CD4-positive, alpha-beta T cell treated with Interferon alpha-2 for 1 hour (primary cell): ENCODE measurements at places on chromosomes 1 and 21.

DNA sequence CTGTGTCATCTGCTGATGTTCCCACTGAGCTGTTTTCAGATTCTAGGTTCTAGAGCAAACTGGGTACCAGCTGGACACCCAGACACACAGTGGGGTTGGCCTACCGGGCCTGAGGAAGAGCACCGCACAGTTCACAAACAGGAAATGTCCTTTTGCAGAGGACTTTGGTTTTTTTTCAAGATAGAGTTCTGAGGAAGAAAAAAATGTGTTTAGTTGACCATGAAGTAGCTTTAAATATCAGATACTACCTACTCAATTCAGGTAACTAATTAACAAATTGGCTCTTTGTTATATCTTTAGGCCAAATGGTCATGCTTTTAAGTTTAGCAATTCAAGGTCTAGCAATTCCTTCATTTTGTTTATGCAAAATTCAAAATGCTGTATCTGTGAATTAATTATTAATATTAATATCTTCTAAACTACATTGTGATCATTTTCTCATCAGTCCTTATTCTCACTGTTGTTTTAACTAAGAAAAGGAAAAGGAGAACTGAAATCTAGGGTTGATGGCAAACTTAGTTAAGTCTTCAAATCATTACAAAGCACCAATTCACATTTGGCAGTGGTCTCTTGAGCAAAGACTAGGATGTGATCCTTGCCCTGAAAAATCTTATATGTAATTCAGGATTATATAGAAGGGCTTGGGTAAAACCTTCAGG lies 17.2 kb upstream of the NCF2 start:
- no peak for DNase-seq

- no peak for DNase-seq
Observed at GRCh38 chr1:30746212-30747032, 11.2 kb downstream of the LAPTM5 start.

- no peak for DNase-seq
Observed at GRCh38 chr1:246587606-246588005, 21.4 kb downstream of the CNST start.

DNA sequence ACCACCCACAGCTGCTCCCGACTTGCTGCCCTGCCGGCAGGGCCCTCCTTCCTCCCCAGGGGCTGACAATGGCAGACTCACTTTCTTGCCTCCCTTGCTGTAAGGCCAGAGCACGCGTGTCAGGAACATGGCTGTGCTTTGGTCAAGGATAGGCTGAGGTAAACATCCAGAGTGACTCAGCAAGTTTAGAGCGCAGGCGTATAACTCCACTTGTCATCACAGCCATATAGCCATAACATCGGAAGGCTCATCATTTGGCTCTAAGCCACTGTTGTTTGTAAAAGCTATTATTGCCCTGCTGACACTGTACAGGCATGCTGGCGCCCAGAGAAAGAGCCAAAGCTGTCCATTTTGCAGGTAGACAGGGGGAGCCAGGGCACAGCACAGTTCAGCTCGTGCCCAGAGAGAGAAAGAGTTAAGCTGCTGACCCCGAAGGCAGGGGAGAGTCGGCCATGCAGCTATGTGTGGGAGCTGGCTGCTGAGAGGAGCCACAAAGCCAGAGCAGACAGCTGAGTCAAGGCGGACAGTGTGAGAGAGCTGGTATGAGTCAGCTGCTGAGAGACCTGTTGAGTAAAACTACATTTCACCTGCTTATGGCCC lies 60.6 kb downstream of the GNG4 start:
- DNase-seq, result no peak

DNA sequence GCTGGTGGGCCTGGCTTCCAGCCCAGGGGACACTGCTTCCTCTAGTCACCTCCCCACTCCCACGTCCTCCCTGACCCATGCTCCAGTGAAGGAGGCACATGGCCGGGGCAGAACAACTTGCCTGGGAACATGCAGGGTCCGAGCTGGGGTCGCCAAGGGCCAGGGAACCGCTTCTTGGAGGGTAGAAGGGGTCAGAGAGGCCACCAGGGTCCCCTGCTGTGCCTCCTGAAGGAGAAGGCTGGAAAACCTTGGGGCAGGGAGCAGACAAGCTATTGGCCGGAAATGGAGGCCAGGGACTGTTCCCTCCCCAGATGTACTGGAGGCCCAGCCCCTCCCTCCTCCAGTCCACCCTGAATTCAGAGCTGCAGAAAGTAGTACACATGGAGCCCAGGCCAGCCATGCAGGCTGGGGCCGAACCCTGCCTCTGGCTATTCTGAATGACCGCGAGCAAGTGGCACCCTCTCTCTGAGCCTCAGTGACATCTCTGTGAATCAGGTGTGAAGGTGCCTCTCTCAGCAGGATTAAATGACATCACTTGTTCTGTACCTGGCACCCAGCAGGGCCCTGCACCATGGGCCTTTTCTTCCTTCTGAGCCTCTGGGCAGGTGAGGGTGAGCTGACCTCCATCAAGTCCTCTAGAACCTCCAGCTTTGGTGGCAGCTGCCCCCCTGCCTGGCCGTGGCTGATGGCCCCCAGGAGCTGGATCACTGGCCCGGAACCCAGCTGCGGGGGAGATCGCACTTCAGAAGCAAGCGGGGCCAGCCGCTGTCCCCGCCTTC lies 15.7 kb downstream of the SPOCD1 start:
- DNase-seq, result no peak

GRCh38 chr1:183185941-183186490 lies at the start of gene LAMC2:
LAMC2 (plus strand) TSS chr1:183186264; CDS start chr1:183186353, 89 bp downstream.
- no peak for DNase-seq

DNA sequence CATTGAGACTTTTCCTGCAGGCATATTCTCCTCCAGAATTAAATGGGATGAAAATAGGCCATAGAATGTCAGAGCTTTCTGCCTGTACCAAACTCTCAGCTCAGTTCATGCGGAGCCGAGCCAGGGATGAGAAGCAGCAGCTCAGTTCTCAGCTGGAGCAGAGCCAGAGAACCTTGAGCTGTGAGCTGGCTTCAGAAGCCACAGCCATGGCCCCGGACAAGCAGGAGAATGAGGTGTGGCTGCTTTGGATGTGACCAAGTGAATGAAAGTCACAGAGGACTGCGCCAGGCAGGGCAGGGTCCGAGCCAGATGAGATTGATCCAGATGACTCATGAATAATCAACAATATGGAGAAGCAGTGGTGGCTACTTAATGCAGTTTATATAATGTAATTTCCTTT lies 633.8 kb downstream of the NCAM2 start:
- no peak for DNase-seq

GRCh38 chr1:78370779-78371482 lies 119.8 kb upstream of the PTGFR start:
- DNase-seq, result no peak

GRCh38 chr1:195294911-195295310 lies 1313.3 kb downstream of the KCNT2 start:
- no peak for DNase-seq

GRCh38 chr1:216049741-216050430 lies 373.4 kb downstream of the USH2A start:
- no peak for DNase-seq

DNA sequence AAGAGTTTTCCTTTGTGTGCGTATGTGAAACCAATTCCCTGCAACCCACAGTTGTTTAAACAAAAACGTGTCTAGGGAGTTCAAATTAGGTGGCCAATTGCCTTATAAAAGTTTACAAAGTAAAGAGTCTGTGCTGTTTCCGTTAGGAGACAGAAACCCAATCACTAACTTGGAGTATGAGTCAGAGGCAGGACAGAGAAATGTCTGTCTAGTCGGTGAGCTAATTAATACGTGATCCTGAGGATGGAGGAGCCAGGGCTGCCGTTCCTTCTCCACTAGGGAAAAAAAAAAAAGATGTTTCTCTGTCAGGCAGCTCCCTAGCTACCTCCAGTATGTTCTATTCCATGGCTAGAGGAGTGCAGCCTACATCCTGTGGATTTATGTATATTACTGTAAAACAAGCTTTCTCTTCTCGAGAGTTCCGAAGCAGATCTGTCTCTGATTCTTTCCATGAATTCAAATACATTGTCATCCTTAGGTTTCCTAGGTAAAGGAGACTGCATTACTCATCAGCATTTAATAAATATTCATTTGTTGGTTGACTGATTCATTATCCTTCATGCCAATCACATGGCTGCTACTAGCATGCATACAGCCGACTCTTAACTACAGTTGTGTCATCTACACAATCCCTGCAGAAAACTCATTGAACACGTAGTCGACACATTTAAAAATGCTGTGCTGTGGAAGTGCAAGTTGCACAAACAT lies 430.6 kb downstream of the KIF26B start:
- no peak for DNase-seq

- peak; percentile 62 for DNase-seq
Observed at GRCh38 chr1:156052862-156053767, 483 bp downstream of the UBQLN4 start.

DNA sequence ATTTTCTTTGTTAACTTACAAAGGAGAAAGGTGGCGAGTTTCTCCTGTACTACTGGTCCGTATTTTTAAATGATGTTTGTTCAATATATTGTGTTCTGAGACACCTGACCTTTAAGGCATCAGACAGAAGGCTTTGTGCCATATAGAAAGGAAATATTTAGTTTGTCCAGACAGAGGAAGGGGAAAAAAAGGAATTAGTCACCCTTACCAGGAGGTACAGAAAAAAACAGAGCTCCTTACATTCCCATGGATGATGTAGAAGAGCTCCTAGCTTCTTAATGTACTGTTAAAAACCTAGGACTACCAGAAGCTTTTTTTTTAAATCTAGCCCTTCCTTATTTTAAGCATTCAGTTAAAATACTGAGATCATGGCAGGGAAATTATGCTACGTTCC lies 12.4 kb upstream of the PODN start:
- DNase-seq, result no peak

GRCh38 chr1:48414264-48414663 lies 57.7 kb downstream of the SPATA6 start:
- DNase-seq, result no peak

DNA sequence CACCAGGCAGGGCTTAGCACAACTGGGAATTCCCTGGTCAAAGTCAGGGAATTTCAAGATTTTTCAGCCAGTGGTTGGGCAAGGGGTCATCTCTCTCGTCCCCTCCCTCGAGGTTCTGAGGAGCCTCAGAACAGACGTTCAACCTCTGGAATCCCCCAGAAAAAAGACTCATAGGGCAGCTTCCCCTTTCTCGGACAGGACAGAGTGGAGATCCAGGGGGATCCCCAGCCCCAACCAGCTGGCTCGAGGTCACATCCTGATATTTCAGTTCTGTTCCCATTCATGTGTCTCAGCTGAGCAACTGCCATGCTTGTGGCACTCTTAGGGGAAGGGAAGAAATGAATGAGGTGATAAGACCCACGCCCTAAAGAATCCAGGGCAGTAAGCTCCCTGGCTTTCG lies 4.9 kb upstream of the LAD1 start:
- no peak for DNase-seq

DNA sequence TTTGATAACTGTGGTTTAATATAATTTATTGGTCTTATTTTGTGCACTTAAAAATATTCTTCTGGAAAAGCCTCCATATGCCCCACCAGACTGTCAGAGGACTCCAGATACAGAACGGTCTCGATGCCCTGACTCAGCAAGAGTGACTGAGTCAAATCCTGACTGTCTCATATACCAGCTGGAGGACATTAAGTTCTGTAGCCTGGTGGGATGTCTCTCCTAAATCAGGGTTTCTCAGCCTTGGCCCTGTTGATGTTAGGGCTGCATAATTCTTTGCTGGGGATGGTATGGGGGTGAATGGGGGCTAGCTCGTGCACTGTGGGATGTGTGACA lies 67.7 kb upstream of the TLR5 start:
- DNase-seq, result no peak

- no peak for DNase-seq
Observed at GRCh38 chr1:225603538-225604354, 49.2 kb downstream of the ENAH start.

DNA sequence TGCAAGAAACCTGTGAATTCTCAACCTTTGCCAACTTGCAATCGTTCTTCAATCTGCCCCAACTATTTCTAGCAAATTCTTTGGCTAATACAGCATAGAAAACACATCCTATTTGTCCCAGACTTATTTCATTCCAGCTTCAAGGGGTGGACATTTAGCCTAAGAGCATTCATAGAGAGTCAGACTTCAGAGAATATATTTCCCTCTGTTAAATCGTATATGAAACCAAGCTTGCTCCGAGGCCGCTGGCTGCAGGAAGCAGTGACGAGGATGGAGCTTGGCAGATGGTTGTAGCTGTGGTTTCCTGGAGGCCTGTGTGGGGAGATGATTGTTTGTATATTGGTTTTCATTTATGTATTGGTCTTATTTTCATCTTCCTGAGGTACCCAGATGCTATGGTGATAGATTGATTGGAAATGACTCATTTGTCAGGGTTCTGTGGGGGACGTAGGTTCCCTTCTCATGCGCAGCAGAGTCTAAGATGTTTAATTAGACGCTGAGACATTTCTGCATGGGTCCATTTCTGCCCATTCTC lies 26.1 kb downstream of the MAN1C1 start:
- peak; percentile 77 for DNase-seq

GRCh38 chr1:8520483-8520966 lies 202.6 kb downstream of the SLC45A1 start:
- no peak for DNase-seq

GRCh38 chr1:89826594-89826993 lies 5.8 kb downstream of the LRRC8D start:
- no peak for DNase-seq

- peak; percentile 14 for DNase-seq
Observed at GRCh38 chr1:202952818-202953217, 5.3 kb downstream of the ADIPOR1 start.

- DNase-seq, result no peak
Observed at GRCh38 chr1:176542352-176542751, 79.4 kb downstream of the PAPPA2 start.

- DNase-seq, result peak; percentile 32
Observed at GRCh38 chr1:11245904-11246719, 16.2 kb downstream of the MTOR start.
